ENCODE measurements at places on chromosomes 1 and 21. TPM values are rescaled to one million over a fixed set of nuclear protein-coding genes. Genes with fewer than 3 reads are reported as not detected.
A peak's percentile ranks its signal among the peaks of the same experiment; 100 is the strongest.

DNA sequence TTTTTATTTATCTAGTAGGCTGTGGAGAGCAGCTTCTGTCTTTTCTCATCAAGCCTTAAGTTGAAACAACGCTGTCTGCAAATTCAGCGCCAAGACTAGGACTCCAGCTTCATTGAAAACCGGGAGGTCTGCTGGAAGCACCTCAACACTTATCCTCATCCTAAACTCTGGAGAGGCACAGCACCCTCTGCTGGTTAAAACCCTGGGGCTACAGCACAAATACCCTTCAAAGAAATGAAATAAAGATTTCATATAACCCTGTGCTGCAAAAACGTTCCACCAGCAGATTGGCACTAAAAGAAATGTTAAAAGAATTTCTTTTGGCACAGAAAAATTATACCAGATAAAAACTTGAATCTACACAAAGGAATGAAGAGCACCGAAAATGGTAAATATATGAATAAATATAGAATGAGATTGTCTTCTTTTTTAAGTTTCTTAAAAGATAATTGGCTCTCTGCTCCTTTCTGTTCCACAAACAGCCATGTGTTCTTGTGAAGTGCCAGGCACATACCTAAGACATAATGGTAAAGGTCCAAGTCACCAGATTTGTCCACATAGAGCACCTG lies 227.7 kb upstream of the SAMSN1 start:
- peak; percentile 19 for DNase-seq

DNA sequence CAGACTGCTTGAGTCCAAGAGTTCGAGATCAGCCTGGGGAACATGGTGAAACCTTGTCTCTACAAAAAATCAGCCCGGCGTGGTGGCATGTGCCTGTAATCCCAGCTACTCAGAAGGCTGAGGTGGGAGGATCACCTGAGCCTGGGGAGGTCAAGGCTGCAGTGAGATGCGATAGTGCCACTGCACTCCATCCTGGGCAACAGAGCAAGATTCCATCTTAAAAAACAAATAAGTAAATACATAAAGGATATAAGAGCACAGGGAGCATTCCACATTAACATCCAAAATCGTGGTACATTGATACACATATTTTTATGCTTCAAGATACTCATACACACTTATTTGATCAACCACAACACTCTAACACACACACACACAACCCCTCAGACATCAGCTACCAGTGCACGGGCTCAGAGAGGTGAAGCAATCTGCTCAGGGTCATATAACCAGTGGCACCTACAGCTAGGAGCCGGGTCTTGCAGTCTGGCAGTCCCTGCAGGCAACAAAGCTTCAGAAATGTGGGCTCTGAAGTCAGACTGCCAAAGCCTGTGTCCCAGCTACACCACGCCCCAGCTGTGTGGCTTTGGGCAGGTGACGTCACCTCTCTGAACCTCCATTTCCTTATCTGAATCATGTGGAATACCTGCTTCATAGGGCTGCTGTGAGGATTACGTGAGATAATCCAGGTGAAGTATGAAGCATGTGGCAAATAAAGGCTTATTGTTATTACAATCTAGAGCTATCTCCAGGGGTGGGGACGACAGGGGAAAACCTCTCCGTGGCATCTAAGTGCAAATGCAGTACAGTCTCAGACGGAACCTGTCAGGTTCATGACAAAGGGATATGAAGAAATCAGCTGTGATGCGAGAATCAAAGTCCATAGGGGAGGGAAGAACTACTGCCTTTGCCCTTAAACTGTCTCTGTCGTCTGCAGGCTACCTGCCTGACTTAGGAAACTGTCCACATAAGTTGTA lies 4.8 kb upstream of the CRYBG2 start:
- peak; percentile 93 for DNase-seq

GRCh38 chr1:99629164-99629563 lies 16.7 kb upstream of the PALMD start:
- no peak for DNase-seq

GRCh38 chr1:30929944-30930525 lies 21.5 kb upstream of the SDC3 start:
- DNase-seq: no peak

DNA sequence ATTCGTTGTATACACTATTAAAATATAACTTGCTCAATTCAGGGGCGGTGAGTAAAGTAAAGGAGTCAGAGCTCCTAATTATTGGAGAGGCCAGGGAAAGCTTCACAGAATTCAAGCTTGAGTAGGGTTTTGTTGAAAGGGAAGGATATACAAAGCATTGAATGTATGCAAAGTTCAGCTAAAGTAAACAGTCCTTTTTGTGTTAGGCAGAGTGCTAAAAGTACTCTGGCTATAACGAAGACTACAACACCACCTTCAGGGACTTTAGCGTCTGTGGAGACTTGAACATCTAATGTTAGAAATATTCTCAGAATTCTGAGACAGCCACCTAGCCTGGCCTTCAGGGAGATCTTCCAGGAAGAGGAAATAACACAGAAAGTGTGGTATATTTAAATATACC lies 1.1 kb downstream of the FALEC start:
- DNase-seq: peak; percentile 22

GRCh38 chr1:40299366-40300248 lies 17.5 kb downstream of the COL9A2 start:
- no peak for DNase-seq

DNA sequence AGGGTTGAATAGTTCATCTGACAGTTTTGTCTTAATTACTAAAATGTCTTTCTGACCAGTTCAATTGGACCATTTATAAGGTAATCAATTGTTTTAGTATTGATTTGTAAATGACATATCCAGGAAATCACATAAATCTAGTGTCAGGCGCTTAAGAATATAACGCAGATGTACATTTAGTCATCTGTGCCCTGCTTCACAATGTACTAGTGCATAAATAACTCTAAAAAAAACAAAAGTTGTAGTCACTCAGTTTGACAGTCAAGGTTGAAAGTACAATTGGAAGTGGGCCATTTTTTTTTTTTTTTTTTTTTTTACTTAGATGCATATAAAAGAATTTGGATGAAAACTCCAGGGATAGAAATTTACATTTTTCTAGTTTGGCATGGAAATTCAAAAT lies 490.4 kb downstream of the PTPRC start:
- no peak for DNase-seq

GRCh38 chr21:35168735-35169134 lies 119.6 kb upstream of the RUNX1 start:
- no peak for DNase-seq

- DNase-seq: peak; percentile 63
These were observed 618 bp downstream of the CLCC1 start for GRCh38 chr1:108962681-108963051.

DNA sequence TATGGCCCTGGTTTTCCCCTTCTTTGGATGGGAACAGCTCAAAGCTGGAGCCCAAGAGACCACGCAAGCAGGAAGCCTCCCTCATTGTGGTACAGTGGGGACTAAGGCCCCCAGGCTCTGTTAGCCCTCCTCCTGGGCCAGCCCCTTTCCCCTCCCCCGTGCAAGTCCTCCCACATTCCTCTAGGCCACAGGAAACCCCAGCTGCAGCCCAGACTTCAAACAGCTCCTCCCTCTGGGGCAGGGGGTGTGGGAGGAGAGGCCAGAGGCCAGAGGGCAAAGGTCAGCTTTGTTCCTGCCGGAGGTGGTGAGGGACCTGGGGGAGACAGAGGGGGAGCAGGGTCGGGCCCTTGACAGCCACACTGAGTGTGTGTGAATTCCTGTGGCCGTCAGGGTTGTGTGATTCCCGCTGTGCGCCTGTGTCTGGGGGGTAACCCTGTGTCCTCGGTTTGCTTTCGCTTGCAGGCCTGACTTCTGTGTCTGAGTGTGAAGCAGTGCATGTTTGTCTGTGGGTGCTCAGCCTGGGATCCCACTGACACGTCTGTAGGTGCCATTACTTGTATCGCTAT lies 3.4 kb upstream of the AHDC1 start:
- no peak for DNase-seq

- DNase-seq: no peak
These were observed 26.4 kb downstream of the ABCA4 start for GRCh38 chr1:94094469-94095111.

DNA sequence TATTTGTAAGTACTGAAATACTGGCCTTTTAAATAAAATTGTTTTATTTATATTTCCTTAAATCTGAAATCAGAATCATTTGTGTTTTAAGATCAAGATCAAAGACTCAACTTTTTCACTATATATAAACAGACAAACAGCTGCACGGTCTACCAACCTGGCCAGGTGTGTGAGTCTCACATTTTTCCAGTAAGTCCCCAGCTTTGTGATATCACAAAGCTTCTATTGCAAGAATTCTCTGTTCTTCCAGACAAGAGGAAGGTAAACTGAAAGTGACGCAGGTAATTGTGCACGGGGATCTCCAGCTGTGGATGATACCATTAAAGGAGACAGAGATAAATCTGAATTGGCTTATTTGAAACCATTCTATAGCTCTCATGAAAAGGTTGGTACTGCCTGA lies 41.2 kb upstream of the CYP2J2 start:
- DNase-seq: no peak

GRCh38 chr1:229710746-229711145 lies 84.7 kb downstream of the URB2 start:
- no peak for DNase-seq

DNA sequence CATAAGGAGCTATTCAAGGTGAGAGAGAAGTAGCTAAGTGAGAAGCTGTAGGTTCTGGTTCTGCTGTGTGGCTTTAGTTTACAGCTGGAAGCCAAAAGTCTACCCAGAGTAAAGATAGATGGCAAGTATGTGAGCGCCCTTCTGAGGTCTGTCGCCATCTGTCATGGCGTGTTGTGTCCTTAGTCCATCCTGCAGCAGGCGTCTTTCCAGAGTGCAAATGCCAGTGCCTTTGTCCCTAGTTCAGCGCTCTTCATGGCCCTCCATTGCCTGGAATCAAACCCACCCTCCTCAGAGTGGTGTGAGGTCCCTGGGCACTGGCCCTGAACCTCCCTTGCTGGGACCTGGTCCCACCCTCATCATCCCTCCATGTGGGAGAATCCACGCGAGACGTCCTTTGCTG lies 96.6 kb downstream of the ADARB1 start:
- no peak for DNase-seq

GRCh38 chr1:9784508-9785133 lies 39.1 kb downstream of the CLSTN1 start:
- DNase-seq: peak; percentile 90

DNA sequence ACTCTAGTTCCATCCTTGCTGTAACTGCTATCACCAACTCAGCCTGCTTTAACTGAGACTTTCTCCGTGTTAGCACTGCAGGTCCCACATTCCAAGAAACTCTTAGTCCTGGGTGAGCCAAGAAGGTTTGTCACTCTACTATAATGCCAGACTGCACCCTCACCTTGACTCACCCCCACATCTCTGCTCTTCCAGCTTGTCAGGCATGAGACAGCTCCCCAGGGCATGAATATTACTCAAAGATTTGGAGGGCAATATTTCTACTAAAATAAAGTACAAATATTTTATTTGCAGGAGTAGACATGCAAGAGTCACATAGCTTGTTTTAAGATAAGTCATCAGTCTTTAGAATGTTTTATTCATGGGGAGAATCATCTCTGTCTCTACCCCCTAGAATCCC lies 110.2 kb downstream of the MATN1 start:
- DNase-seq: no peak

DNA sequence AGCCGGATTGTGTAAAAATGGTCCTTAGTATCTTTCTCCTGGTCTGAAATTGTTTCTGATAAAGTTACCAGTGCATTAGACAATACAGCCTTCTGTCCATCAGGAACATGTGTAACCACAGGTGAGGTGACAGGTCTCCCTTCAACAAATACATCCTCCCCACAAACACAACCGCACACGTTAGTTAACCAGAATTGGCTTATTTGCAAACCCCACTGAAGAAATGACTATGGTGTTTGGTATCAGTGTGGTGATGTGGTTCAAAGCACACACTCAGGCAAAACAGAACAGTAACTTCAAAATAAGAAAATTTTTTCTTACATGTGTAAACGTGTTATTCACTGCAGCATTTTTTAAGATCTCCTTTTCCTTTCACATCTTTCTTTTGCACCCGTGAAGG lies 517.2 kb upstream of the NR5A2 start:
- no peak for DNase-seq

- no peak for DNase-seq
These were observed 52.4 kb downstream of the NEGR1 start for GRCh38 chr1:72229893-72230292.

- peak; percentile 44 for DNase-seq
These were observed 15.6 kb downstream of the ARHGEF2 start for GRCh38 chr1:155962599-155963211.

DNA sequence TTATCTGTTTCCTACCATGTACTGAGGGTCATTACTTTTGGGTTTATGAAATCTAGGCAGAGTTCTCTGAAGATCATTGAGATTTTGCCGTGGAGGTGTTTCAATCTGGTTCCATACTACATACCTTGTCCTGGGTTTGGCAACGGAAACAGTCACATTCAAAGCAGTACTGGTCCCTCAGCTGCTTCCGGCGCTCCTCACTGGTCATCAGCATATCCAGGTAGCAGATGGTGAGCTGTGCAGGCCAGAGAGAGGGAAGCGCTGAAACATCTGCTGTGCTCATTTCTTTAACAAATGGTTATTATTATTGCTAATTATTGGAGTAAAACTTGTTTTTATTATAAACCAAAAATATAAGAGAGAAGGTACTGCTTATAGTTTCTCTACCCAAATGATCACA lies 591.7 kb downstream of the SMYD3 start:
- DNase-seq: no peak

- no peak for DNase-seq
These were observed 19.5 kb upstream of the ZFYVE9 start for GRCh38 chr1:52122384-52122783.

- no peak for DNase-seq
These were observed 4.9 kb upstream of the PLEKHG5 start for GRCh38 chr1:6496365-6496721.

GRCh38 chr1:202164271-202165037 lies 4.1 kb upstream of the PTPN7 start:
- DNase-seq: no peak

DNA sequence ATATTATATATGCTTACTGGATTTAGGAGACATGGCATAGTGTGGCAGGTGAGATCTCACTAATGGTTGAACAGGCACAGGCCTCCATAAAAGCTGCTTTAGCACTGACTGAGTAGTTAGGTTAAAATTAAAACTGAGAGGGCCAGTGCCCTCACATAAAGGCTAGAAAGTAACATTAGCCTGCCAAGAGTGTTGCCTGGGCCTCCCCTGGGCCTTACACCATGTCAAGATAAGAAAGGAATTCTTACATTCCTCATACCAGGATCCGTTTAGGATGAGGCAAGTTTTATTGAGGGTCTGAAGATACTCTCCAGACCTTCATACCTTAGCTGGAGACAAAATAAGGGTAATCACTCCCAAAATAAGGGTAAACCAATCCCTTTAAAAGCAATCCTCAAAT lies 1011.8 kb downstream of the PLA2G4A start:
- DNase-seq: no peak

Gene IRF6
- 30.2 TPM for total RNA-seq

Gene ACKR1
- total RNA-seq: not detected

Gene B3GALT2
- not detected for total RNA-seq

Gene PALMD
- total RNA-seq: 0.16 TPM

Gene RGS5
- total RNA-seq: not detected

Gene KLHDC7A
- total RNA-seq: 12.5 TPM

Gene CFHR3
- total RNA-seq: 0.55 TPM

Gene C1orf141
- total RNA-seq: not detected

Gene TNFRSF18
- not detected for total RNA-seq

Gene KRTAP7-1
- not detected for total RNA-seq
